ENCODE measurements at places on chromosomes 7 and 10.

- DNase-seq, result no peak
Measured at GRCh38 chr7:49718760-49719159, 54.7 kb upstream of the VWC2 start.

DNA sequence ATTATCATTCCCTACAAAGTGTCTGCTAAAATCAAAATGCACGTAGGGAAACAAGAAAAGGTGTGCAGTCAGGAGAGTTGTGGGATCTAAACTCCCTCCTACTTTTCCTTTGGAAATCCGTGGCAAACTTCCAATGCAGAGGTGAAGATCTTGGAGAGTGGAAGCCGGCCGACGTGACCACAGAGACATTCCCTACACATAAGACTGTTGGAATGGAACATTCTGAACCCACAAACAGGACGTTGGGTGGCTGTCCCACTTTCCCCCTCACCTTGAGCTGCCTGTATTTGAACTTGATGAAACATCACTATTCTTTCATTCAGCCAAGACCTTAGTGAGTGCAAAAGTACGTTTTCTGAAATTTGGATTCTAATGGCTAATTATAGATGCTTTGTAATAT is 65.9 kb downstream of the PRKCQ start:
- DNase-seq, result no peak

DNA sequence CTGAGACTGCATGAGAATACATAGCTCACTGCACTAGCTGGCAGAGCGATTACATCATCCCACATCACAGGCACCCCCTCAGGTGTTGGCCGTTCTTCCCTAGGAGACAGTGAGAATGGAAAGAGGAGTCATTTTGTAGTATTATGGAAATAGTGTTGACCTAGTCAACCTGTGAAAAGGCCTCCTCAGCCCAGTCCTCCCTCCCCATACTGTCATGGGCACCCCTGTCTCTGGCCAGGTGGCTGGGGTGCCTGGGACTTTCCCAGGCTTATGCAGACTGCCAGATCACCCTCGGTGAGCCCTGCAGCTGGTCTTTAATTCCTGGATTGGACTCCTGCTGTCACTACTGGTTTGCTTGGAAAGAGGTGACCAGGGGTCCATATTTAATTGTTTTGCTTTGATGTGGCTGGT is 4.0 kb downstream of the INPP5A start:
- DNase-seq, result no peak

DNA sequence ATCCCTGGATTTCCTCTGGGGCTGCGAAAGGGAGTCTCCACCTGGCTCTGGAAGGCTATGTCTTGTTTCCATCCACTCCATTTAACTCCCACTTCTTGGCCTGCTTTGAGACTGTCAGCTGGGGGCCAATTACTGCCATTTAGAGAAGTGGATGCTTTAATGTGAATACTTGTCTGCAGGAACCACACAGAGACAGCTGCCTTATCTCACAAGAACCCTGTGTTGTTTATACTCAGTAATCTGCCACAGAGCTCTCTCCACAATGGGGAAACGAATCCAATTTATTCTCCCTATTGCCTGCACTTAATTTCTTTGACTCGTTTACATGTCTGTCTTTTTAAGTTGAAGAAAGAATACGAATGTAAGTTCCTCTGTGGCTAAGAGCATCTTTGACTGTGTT is 787.0 kb upstream of the C7orf33 start:
- DNase-seq, result no peak

DNA sequence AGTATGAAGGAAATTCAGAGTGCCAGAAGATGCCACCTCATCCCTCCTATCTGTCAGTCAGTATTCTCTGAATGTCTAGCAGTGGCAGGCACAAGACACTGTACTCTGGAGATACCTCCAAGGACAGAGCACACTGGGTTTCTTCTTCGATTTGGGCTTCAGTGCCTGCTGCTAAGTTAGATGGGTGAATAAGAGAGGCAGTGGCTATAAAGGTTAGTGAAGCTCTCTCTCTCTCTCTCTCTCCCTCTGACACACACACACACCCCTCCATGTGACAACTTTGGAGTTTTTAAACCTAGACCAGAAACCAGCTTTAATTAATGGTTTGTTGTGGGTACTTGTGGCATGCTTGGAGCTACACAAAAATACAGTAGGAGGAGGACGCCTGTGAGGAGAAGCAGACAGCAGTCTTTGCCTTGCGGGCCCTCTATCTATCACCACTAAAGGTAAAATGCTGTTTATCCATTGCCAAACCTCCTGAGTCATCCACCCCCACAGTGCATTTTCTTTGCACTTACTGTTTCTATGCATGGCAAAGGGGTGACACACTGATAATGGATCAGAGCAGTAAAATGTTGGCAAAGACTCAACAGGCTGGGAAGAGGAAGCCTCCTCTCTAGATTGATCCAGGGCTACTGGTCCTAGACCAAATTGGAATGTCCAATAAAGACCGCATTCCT is 102.5 kb downstream of the TRIL start:
- DNase-seq, result no peak

DNA sequence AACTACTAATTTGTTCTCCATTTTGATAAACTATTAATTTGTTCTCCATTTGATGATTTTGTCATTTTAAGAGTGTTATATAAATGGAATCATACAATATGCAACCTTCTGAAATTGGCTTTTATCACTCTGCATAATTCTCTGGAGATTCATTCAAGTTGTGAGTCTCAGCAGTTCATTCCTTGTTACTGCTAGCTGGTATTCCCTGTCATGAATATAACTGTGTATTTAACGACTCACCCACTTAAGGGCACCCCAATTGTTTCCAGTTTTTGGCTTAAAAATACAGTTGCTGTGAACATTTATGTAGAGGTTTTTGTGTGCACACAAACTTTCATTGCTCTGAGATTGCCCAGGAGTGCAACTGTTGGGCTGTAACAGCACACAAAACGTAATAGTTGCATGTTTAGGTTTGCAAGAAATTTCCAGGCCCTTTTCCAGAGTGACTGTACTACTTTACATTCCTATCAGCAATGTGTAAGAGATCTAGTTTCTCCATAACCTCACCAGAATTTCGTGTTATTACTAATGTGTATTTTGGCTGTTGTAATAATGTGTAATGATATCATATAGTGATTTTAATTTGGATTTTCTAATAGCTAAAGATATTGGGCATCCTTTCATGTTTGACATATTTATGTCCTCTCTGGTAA is 153.2 kb upstream of the ADCY1 start:
- DNase-seq, result no peak

GRCh38 chr10:77661674-77662073 is 24.1 kb upstream of the KCNMA1 start:
- no peak for DNase-seq

- DNase-seq, result peak; percentile 31
Measured at GRCh38 chr10:6014241-6014761, 37.0 kb upstream of the IL15RA start.

Data from amygdala (tissue), 56 donors.